ENCODE measurements at places on chromosomes 12 and 14.

DNA sequence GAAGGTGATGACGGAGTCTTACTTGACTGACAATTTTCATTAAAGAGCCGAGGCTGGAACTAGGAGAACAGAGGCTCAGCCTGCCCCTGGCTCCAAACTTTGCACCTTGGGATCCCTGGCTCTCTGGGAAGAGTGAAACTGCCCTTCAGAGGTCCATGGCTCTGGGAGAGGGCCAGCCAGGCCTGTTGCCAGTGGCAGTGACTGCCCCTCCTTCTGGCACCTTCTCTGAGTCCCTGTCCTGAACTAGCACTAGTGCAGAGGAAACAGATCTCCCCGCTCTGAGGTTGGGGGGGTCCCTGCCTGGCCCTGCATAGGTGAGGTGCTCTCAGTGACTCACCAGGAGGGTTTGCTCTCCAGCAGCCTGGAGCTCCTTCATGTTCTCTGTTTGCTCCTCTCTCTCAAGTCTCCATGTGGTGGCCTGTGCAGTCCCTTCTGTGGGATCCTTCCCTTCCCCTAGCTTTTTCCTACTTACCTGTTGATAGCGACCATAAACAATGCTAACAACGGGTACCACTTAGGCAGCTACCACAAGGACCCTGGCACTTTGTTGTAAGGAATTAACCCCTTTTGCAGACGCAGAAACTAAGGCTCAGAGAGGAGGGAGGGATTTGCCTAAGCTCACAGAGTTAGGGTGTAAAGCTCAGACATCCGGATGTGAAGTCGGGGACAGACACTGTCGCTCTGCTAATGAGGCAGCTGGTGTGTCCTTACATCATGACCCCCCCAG lies 22.4 kb downstream of the FAM222A start:
- no peak for DNase-seq

GRCh38 chr12:97260786-97261185 lies 201.8 kb upstream of the RMST start:
- DNase-seq = no peak

- DNase-seq = no peak
Observed at GRCh38 chr12:45477526-45477925, 252.0 kb upstream of the ARID2 start.

- no peak for DNase-seq
Observed at GRCh38 chr12:108782971-108783370, 51.7 kb upstream of the CORO1C start.

DNA sequence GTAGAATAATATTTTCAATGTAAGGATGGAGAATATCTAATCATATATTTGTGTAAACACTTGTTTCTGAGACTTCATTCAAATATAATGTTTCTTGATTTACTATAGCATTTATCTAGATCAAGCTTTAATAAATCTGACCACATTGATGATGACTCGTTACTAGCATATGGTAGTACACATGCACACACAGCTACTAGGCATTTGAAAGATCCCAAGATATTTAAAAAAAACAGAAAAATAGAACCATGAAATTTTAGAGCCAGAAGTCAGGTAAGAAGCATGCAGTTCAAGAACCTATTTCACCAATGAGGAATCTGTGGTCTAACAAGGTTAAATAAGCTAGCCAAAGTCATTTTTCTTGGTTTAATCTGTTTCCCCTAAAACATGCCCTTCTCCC lies 32.0 kb downstream of the DCP1B start:
- no peak for DNase-seq

GRCh38 chr12:89799316-89799715 lies 90.7 kb upstream of the ATP2B1 start:
- DNase-seq = no peak

- no peak for DNase-seq
Observed at GRCh38 chr14:94505206-94505605, 4.1 kb downstream of the SERPINA12 start.

DNA sequence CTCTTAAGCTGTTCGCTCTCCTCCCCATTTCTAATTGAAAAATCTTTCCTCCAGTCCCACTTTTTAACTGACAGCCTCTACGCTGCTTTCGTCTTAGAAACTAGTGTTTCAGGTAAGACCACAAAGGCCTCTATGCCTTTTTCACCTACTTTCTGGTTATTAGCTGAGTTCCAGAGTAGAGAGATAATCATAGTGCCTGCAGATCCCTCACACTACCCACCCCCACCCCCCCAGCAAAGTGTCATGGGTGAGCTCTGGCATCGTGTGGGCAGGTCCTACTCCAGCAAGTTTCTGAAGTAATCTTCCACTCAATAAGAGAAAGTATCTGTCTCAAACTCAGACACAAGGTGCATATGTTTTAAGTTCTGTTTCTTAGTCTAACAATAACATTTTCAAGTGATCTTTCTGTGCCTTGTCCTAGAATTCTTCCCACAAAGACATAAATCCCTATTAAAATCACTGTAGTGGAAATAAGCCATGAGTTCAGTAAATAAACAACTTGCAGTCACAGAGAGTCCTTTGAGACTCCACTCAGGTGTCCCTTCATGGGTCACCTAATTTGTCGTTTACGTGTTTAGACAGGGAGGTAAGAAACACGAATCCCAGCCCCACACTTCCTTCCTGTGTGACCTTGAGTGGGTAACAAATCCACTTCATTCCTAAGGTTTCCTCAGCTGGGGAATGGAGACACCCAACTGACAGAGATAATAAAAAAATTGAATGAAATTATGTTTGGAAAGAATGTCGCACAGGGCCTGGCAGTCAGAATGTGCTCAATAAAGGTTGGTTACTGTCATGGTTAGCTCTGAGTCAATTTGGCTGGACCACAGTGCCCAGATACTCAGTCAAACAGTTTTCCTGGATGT lies 228.9 kb upstream of the CAND1 start:
- DNase-seq = no peak

DNA sequence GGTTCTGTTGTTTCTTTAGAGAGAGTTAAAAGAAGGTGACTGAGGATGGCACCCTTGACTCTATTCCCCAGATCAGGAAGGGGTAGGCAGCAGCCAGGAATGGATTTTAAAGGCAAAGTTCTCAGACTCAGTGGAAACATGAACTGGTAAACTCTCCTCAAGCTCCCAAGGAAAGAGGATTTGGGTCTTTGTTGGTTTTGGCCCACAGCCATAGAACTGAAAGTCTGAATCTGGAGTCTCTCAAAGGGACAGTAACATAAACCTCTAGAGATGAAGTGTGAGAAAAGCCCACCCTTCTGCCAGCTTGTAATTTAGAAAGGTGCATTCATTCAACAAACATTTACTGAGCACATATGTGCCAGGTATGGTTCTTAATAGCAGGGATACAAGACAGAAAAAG lies 28.6 kb upstream of the BLTP3B start:
- DNase-seq = no peak

GRCh38 chr14:72753044-72753710 lies 140.7 kb downstream of the DPF3 start:
- DNase-seq = no peak

DNA sequence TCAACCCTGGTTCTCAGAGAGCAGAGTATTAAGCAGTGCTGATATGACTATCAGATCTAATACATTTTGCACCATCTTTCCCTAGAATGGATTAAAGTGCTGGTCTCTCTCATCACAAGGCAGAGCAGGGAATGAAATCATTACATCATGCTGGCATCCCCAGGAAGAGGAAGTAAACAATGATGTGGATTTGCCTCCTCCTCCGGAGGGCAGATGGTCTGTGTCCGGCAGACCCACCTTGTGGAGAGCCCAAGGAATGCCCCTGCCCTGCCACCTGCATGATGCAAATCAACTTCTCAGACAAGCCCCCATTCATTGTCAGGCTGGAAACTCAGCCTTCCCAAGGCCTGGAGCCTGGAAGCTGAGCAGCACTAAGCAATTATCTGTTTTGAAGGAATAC lies 1149.1 kb downstream of the VRK1 start:
- DNase-seq = no peak

- DNase-seq = no peak
Observed at GRCh38 chr12:1799051-1799881, 21.1 kb upstream of the LRTM2 start.

GRCh38 chr12:6326316-6327228 lies 15.3 kb downstream of the TNFRSF1A start:
- no peak for DNase-seq

DNA sequence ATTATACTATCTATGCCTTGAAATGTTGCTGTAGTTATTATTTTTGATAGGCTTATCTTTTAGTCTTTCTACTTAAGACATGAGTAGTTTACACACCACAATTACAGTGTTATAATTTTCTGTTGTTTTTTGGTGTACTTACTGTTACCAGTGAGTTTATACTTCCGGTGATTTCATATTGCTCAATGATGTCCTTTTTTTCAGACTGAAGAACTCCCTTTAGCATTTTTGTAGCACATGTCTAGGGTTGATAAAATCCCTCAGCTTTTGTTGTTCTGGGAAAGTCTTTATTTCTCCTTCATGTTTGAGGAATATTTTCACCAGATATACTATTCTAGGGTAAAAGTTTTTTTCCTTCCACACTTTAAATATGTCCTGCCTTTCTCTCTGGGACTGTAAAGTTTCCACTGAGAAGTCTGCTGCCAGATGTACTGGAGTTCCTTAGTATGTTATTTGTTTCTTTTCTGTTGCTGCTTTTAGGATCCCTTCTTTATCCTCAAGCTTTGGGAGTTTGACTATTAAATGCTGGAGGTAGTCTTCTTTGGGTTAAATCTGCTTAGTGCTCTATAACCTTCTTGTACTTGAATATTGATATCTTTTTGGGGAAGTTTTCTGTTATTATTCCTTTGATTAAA lies 41.5 kb upstream of the FERMT2 start:
- DNase-seq = no peak

DNA sequence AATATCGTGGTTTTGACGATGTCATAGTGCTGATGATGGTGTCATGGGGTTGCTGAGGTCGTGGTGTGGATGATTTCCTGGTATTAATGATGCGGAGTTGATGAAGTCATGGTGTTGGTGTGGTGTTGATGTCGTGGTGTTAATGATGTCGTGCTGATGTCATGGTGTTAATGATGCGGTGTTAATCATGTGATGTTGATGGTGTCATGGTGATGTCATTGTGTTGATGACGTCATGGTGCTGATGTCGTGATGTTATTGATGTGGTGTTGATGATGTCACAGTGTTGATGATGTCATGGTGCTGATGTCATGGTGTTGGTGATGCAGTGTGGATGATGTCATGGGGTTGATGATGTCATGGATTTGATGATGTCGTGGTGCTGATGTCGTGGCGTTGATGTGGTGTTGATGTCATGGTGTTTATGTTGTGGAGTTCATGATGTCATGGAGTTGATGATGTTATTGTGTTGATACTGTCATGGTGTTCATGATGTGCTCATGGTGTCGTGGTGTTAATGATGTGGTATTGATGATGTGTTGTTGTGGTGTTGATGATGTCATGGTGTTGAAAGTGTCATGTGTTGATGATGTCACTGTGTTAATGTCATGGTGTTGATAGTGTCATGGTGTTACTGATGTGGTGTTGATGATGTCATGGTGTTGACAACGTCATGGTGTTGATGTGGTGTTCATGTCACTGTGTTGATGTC lies 48.5 kb upstream of the RIMBP2 start:
- DNase-seq = no peak

DNA sequence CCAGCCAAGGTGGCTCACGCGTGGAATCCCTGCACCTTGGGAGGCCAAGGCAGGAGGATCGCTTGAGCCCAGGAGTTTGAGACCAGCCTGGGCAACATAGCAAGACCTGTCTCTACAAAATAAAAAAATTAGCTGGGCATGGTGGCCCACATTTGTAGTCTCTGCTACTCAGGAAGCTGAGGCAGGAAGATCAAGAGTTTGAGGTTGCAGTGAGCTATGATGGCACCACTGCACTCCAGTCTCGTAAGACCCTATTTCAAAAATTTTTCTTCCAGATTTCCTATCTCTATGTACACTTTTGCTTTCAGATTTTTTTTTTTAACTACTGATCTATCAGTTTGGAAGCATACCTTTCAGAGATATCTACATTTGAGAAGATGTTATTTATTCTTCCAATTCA lies 15.3 kb downstream of the SNX6 start:
- no peak for DNase-seq
